ENCODE measurements at places on chromosomes 11 and 22. TPM values are rescaled to one million over a fixed set of nuclear protein-coding genes. Genes with fewer than 3 reads are reported as not detected.

DNA sequence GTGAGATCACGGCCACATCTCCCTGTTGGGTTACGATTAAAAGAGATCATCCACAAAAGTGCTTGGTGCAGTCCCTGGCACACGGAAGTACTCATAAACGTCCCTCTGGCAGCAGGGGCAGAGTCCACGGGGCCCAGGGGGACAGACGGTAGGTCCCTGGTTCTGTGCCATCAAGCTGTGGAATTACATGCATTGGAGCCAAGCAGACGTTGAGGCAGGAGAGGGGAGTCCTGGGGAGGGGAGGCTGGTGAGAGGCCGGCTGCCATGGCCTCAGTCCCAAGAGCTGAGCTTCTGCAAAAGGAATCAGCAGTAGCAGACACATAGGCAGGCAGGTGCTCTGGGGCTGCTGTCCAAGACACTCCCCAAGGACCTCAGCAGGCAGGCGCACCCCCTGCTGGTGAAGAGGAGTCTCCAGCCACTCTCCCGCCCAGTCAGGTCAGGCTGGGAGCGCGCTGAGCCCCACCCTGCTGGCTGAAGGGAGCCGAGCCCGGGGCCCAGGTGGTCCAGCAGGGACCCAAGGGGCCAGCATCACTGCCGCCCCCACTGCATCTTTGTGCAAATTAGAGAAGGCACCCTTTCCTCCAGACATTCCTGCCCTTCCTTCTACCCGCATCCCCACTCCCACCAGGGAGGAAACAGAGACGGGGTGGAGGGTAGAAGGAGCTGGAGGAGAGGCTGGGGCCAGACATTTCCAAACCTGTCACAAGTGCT lies 7.6 kb upstream of the KCTD17 start:
- peak; percentile 88 for DNase-seq

The SERHL2 gene
- total RNA-seq, result 0.89 TPM

The TMEM225 gene
- total RNA-seq, result not detected

DNA sequence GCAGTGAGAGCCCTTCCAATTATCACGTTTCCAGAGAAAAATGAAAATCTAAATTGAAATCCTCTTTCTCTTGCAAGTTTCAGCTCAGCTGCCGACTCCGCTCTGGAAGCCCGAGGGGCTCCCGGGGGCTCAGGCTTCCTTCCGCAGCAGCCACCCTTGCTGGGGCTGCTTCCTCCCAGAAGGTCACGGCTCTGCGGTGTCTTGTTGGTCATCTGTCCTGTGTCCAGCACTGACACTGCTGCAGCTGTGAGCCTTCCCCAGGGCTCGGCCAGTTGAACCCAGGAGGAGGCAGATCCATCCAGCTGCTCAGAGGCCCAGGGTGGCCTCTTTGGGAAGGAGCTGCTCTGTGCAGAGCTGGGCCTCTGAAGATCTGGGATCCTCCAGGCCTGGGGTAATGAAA lies 1337.2 kb downstream of the TBC1D22A start:
- DNase-seq, result no peak

The CHRM4 gene
- 0.32 TPM for total RNA-seq

The OR6T1 gene
- total RNA-seq, result not detected

The SCGB2A2 gene
- total RNA-seq, result not detected

GRCh38 chr11:112761911-112762706 lies 199.1 kb upstream of the NCAM1 start:
- DNase-seq, result no peak

- no peak for DNase-seq
Observed at GRCh38 chr22:49664891-49665290, 162.8 kb downstream of the BRD1 start.

GRCh38 chr11:66172146-66172545 lies 96.3 kb upstream of the RAB1B start:
- DNase-seq, result no peak

- DNase-seq, result no peak
Observed at GRCh38 chr22:26453812-26454500, 24.9 kb downstream of the ASPHD2 start.

DNA sequence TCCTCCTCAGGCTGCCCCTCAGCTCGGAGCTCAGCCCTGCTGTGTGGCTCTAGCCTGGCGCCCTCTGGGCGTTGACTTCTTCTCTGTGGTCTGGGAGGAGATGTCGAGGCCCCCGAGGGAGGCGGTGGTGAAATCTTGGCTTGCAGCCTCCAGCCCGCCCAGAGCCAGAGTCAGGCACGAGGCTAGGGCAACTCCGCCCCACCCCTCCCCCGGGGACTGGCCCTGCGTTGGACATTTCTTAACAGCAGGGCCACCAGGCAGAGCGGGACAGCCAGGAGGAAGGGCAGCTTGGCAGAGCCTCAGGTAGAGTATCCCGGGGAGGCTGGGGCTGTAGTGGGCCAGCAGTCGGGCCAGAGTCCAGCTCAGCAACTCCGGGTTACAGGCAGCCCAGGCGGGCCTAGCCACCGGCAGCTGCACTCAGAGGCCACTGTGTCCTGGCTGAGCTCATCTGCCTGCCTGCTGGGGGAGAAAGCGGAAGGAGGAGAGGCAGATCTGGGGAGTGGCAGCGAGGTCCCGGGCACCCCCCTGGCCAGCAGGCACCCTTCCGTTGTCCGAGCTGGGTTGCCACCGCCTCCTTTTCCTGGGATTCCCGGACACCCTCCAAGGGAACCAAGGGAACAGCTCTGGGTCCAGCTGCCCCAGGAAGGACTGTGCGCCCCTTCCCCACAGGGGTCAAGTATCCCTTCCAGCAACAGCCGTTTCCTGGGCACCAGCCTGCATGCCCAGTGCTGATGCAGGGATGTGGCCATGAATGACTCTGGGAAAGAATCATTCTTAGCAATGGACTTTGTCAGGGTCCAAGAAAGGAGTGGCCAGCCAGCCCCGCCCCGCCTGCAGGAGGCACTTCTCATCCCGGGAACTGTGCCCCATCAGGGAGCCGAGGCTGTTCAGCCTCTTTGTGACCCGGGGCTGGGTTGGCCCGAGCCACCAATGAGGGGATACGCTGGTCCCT lies at the start of gene ALDH3B1:
TSS of gene ALDH3B1 (plus strand) at position 238 of the 952 bp plus-strand sequence. CDS start 4,971 bp downstream, outside the sequence.
- peak; percentile 90 for DNase-seq

DNA sequence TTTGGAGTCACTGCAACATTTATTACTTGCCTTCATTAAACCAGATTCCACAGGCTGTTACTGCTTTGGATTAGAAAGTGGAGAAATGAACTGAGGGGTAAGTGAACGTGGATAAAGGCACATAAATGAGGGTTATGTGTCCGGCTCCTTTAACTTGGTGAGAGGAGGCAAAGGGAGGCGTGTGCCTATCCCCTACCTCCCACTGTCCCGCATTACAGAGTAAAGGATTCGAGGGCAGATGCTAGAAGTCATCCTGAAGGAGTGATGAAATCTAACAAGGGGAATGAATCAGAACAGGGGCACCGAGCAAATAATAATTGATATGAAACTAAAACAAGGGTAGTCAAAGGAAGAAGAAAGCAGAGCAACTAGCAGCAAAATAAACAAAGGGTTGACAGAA lies 147.2 kb downstream of the GRIA4 start:
- no peak for DNase-seq

DNA sequence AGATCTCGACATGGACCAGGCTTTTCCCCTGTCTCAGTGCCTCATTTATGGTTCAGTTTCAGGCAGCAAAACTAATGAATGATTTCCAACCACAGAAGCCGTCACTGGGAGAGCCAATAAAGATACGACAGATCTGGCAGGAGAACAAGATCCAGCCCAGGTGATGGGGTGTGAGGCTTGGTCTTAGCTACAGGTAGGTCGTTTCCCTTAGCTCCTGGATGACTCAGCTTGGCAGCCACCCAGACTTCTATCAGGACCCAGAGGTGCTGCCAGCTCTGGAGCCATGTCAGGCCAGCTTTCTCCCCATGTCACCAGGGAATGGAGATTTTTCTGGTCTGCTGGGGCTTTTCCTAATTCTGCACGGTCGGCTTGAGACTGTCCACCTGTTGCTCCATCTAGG lies 36.3 kb upstream of the APOBEC3A start:
- DNase-seq, result peak; percentile 85

The FGF4 gene
- not detected for total RNA-seq

- peak; percentile 42 for DNase-seq
Observed at GRCh38 chr11:68828155-68828931, 13.4 kb downstream of the CPT1A start.

The OR5P2 gene
- not detected for total RNA-seq

DNA sequence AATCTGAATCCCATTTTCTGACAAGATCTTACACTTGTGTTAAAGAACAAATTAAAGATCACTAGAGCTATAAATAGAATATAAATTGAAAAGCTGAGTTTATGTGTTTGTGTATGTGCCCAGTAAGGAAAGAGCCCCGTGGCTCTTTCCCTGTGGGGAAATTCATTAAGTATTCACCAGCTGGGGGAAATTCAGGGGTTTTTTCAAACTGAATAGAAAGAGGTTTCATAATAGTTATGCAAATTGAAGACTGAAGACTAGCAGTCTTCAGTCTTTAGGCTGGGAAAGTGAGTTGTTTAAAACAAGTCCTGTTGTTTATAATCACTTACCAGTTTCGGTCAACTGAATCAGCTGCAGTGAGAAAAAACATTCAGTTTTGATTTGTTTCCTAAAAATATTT lies 11.3 kb upstream of the MS4A7 start:
- DNase-seq, result no peak

The SCN4B gene
- 2.6 TPM for total RNA-seq

The WDR74 gene
- total RNA-seq, result 38.8 TPM

DNA sequence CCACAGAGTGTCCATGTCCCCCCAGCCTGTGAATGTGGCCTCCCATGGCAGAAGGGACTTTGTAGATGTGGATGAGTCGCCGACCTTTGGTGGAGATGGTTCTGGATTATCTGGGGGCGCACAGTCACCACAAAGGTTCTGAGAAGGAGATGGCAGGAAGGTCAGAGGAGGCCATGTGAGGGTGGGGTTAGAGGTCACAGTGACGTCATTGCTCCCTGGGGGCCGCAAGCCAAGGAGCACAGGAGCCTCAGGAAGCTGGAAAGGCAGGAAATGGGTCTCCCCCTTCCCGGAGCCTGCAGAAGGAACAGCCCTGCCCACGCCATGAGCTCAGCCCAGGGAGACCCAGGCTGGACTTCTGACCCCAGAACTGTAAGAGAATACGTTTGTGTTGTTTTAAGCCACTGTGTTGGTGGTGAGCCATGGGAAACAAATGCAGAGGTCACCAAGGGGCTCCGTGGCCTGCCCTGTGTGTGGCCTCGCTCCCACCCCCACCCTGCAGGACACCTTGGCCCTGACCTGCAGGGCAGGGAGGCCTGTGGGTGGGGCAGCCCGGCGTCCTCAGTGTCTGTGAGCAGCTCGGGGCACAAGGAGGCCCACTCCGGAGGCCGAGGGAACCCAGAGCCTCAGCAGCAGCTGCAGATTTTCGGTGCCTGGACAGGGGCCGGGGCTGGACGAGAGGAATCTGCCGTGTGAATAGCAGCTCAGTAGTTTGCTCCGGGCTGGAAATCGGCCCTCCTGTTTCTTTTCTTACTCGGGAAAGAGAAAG lies 32.1 kb downstream of the GRAMD4 start:
- DNase-seq, result no peak

The EMID1 gene
- total RNA-seq, result 3.0 TPM

- DNase-seq, result no peak
Observed at GRCh38 chr11:61513143-61513765, 4.7 kb downstream of the LRRC10B start.

The HINFP gene
- total RNA-seq, result 37.2 TPM

DNA sequence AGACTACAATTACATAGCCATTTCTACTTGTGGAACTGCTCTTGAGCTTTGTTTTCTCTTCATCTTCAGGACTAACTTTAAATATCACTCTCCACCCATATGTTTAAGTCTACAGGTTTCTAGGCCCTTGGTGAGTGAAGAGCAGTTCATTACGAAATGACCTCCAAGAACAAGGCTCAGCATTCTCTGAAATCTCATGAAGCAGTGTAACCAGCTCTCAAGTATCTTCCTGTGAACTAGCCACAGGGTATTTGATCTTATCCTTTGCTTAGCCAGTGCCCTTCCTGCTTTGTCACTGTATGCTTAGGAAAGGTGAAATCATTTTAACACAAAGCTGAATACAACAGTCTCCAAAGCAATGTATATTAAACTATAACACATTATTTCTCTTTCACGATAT lies 20.4 kb upstream of the LYVE1 start:
- DNase-seq, result no peak

GRCh38 chr11:76795290-76795935 lies 12.3 kb downstream of the TSKU start:
- no peak for DNase-seq

DNA sequence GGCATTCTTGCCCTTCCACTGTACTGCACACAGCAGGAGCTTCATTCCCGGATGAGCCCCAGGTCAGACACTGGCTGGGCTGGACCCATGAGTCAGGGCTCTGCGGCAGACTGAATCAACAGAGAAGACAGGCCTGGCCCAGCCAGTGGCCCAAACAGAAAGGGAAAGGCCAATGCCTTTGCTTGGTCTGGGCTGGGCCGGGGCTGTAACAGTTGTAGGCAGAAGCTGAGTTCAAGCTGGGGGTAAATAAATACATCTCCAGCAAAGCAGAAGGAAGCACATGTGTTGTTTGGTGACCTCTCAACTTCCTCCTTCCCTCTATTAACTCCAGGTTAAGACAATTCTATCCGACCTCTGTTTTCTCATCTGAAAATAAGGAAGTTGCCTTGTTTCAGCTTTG lies 1.8 kb upstream of the SMIM35 start:
- peak; percentile 79 for DNase-seq

The RFPL2 gene
- total RNA-seq, result not detected

GRCh38 chr11:10908215-10908951 lies 50.5 kb upstream of the ZBED5 start:
- no peak for DNase-seq

GRCh38 chr11:92396133-92396532 lies 171.5 kb downstream of the FAT3 start:
- no peak for DNase-seq

The SESN3 gene
- total RNA-seq, result 17.5 TPM

The PATE2 gene
- not detected for total RNA-seq

- no peak for DNase-seq
Observed at GRCh38 chr11:75777461-75778110, 9.0 kb downstream of the DGAT2 start.

DNA sequence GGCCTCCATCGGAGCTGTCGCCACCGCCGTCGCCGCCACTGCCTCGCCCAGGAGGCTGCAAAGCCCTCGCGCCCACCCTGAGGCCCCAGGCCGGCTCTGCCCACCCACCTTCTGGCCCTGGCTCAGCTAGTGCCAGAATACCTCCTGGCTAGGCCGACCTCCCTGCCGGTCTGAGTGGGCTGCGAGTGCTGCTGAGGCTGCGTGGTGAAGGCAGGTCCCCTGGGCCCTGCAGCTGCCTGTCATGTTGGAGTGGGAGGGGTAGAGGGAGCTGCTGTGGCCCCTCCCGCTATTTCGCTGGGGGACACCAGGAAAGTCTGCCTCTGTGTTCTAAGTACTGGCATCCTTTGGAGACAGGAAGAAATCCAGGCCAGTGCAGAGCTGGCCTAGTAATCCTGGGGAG lies 34.2 kb downstream of the LRRC10B start:
- no peak for DNase-seq

DNA sequence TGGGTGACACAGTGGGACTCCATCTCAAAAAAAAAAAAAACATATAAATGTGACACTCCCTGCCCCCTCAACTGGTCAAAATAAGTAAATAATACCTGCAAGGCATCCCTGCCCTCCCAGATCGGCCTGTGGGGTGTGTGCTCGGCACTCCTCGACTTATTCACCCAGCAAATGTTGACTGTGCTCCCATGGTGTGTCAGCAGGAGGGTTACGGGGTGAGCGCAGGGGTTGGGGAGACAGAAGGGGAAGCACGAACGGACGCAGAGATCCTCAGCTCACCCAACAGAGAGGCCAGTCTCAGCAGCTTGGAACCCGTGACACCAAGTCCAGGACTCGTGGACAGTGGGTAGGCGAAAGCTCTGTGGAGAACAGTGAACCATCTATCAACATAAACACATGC lies 1.6 kb upstream of the ADM2 start:
- DNase-seq, result no peak

- peak; percentile 3 for DNase-seq
Observed at GRCh38 chr11:114832532-114833125, 154.3 kb downstream of the NXPE2 start.

The CCDC116 gene
- total RNA-seq, result 0.89 TPM
